ENCODE measurements at places on chromosomes 4 and X.

GRCh38 chrX:9619133-9619532, 146.5 kb downstream of the GPR143 start:
- no peak for DNase-seq

DNA sequence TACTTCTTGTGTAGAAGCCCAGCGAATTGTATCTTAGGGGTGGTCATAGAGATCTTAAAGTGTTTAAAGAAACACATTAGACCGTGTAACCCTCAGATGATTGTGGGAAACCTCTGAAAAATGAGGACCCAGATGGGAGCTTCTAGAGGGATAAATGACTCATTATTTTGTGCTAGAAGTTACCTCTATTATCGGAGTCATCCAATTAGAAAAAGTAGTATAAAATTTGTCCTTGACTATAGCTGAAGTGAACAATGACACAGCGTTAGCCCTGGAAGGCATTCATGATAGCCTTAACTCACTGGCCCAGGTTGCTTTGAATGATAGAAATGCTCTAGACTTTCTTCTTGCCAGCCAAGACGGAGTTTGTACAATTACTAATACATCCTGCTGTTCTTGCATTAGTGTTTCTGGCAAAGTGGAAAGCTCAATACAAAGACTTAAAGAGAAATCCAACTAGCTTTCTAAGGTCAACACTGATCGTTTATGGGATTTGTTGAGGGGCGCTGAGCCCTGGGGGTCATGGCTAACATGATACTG, 178.9 kb upstream of the VEGFC start:
- no peak for DNase-seq

DNA sequence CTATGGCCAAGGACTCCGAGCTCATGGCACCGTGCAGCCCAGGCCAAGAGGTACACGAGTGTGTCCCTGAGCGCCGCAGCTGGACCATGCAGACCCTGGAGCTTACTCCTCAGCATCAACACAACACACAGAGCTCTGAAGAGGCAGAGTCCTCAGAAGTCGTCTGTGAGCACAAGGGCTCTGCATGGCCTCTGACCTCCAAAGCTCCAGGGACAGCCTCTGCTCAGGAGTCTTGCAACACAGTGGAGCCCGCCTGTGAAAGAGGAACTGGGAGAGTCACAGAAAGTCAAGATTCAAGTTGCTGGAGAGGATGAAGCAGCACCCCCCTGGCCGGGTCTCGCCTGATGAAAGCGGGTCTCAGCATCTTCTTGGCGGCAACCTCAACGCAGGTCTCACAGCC, 2.9 kb downstream of the LRPAP1 start:
- DNase-seq = no peak

DNA sequence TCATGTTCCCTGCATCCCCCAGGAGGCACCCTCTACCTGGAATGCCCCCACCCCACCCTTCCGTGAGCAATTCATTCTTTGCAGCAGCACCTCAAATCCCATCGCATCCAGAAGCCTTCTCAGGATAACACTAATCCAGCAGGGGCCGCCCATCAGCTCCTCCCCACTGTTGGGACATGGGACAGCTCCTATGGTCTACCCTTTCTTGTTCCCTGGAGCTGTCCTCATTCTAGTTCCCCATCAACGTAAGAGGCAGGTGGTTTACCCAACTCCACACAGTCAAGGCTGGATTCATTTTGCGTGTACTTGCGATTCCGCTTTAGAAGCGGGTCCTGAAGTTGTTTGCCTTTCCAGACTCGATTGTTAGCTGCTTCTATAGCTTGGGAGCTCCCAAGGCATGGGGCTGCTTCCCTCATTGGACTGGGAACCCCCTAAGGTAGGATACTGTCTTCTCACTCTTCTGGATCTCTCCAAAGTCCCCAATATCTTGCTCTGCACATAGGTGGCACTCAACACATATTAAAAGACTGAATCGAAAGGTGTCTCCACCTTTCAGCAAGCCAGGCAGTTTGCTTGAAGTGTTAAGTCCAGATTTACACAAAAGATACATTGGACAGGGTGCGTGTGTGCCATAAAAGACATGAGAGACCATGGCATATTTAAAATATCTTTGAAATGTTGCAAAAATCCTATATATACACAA, 942 bp upstream of the APLN start:
- no peak for DNase-seq

- DNase-seq = no peak
Measured at GRCh38 chrX:7435822-7436221, 287.9 kb upstream of the PUDP start.

- no peak for DNase-seq
Measured at GRCh38 chr4:99642725-99643489, 14.7 kb downstream of the C4orf54 start.

- peak; percentile 14 for DNase-seq
Measured at GRCh38 chrX:13911586-13911985, 94.7 kb upstream of the GPM6B start.

DNA sequence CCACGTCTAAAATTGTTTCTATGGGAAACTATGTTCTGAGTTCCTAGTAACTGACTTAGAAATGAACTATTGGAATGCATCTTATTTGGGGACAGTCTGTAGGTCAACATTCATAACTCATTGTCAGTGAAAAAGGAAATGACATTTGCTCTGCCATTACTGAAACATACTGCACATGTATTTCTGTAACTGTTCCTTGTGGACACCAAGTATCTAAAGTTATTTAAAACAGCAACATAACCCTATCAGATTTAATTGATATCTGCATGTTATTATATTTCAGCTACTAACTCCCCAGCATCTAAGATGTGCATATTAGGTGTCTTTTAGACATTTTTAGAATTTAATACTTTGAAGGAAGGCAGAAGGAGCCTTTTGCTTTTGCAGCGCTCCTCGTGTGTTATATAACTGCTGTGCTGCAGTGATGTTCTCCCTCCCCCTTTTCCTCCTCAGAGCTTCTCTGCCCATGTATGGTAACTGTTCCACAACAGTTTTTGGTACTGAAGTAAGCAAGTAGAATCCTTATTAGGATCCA, 37.2 kb upstream of the TMEM131L start:
- peak; percentile 46 for DNase-seq

- no peak for DNase-seq
Measured at GRCh38 chr4:3772632-3773031, 6.4 kb downstream of the ADRA2C start.

DNA sequence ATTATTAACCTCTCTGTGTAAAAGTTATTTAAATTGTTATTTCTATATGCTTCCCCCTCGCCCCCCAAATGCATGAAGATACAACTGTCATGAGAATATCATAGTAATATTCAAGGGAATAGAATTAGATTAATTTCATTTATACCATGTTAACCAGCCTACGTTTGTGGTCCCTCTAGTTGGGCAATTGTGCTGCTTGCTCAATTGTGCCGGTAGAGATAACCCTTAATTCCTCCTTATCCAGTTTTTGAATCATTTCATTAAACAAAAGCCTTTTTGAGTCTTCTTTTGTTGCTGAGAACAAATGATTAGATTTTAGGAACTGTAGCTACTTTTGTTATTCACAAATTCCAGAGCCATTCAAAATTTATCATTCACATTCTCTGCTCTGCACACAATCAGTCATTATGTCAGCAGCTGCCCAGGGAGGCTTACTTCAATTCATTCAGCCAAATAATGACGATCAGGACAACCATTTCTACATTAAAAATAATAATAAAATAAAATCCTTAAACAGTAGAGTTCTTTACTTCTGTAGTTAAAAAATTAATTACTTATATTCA, 98.1 kb downstream of the ADGRL3 start:
- DNase-seq = no peak

DNA sequence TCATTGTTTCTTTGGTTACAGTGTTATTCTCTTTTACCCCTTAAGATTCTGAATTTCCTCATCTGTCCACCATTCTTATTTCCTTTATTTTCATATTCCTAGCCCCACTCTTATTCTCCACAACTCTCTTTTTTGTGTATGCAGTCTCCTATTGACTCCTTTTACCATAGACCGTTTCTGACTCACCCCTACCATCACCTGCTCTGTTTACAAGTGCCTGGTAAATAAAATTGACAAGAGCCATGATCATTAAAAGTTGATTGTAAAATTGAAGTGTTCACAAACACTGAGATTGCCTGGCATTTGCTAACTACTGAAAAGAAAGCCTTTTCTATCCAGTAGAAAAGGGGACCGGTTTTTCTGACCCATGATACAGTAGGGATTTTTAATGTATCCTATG, 54.4 kb downstream of the MRPL1 start:
- no peak for DNase-seq
